ENCODE measurements at places on chromosomes 16 and 17. TPM values are rescaled to one million over a fixed set of nuclear protein-coding genes. Genes with fewer than 3 reads are reported as not detected.

Gene SOST
- not detected for total RNA-seq

Gene OGFOD3
- total RNA-seq, result 27.5 TPM

GRCh38 chr17:44083250-44083849 lies 12.8 kb downstream of the G6PC3 start:
- no peak for DNase-seq

Gene PROCA1
- 1.7 TPM for total RNA-seq

Gene ELMO3
- total RNA-seq, result 0.72 TPM

Gene ETV4
- total RNA-seq, result 0.74 TPM

- DNase-seq, result no peak
Observed at GRCh38 chr16:9095656-9096397, 4.4 kb downstream of the HAPSTR1 start.

GRCh38 chr16:48901712-48902374 lies 291.9 kb upstream of the N4BP1 start:
- no peak for DNase-seq

DNA sequence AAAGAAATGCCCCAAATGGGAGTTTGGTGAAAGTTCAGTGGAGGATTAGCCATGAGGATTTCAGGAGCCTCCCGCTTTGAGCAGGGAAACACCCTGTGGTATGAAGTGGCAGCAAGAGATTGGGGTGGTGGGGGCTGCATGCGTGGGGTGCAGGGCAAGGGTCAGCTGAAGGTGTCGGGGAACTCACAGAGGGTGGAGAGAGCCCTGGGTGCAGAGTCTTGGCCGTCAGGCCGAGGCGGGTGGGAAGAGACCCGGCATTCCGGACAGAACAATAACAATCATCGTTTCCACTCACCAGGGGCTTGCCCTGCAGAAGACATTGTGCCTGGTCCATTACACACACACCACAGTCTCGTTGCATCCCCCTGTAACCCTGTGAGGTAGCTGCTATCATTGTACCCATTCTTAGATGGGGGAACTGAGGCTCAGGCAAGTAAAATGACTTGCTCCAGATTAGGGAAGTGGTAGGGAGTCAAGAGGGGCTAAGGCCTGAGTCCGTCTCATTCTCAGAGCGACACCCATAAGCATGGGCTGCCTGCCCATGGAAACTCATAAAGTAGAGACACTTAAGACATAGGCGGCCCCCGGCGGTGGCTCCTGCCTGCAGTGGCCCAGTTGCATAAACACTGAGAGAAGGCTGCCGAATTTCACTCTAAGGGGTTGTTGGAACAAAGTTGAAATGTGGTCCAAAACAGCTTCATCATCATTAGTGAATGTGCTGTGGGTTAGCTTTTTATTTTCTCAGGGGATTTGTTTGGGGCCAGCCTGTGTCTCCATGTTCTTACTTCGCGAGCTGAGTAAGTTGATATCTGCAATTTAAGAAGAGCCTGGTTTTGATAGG lies 93.3 kb downstream of the CMIP start:
- no peak for DNase-seq

GRCh38 chr16:9567666-9568065 lies 476.2 kb downstream of the HAPSTR1 start:
- DNase-seq, result no peak

Gene TNS4
- total RNA-seq, result not detected

GRCh38 chr17:75752802-75753513 lies 12.0 kb downstream of the GALK1 start:
- no peak for DNase-seq

Gene UBE2O
- total RNA-seq, result 36.1 TPM

Gene ODAD4
- total RNA-seq, result not detected

Gene TANC2
- total RNA-seq, result 14.3 TPM

- DNase-seq, result no peak
Observed at GRCh38 chr17:81019563-81020442, 15.1 kb upstream of the BAIAP2 start.

DNA sequence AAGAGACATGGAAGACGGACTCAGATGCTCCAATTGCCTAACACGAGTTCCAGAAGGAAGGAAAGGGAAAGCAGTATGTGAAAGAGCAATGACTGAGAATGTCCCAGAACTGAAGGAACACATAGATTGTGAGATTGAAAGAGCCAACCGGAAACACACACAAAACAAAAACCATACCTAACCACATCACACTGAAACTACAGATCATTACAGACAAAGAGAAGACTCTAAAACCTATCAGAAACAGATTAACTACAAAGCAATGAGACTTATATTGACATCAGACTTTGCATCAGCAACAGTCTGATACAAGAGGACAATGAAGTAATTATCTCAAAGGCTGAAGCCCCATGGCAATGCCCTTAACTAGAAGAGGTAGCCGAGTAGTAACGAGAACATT lies 45.6 kb upstream of the CLEC18B start:
- no peak for DNase-seq

Gene SUMO2
- 179 TPM for total RNA-seq

Gene GP1BA
- total RNA-seq, result 0.20 TPM

Gene IL21R
- total RNA-seq, result 0.12 TPM

GRCh38 chr16:76190057-76190456 lies 87.1 kb upstream of the CNTNAP4 start:
- DNase-seq, result no peak

- DNase-seq, result no peak
Observed at GRCh38 chr16:86823125-86823524, 244.8 kb downstream of the FOXL1 start.

Gene HSPB9
- total RNA-seq, result not detected

- no peak for DNase-seq
Observed at GRCh38 chr17:8781776-8782175, 17.4 kb downstream of the MFSD6L start.

Gene CCL17
- 1.0 TPM for total RNA-seq

Gene MAP1LC3B
- 109 TPM for total RNA-seq

GRCh38 chr17:56679115-56679776 lies 85.7 kb downstream of the NOG start:
- no peak for DNase-seq

DNA sequence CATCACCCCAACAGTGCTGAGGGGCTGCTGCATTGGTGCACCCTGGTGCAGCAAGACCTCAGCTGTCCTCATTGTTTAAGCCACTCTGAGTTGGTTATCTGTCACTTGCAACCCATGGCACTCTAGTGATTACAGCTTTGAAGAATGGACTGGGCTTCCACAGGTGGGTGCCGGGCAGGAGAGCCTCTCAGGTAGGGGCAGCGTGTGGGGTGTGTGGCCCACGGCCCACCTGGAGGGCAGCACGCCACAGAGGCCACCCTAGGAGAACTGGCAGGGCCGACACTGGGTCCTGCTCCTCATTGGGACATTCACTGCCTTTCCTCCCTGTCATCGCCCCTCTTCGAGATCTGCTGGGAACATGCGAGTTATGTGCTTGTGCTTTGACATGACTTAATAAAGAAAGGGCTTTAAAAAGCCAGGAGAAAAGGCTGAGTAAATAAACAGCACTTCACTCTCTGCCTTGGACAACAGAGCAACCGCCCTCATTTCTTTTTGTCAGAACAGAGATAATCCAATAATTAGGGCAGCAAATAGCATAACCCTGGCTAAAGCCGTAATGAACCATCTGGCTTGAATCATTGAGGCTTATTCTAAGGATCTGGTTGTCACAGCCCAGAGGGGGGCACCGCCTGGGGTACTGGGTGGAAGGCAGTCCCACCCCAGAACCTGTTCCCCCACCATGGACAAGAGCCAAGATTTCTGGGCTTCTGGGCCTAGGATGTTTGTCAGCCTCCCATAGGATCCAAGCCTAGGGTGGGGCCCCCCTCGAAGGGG lies 3.0 kb downstream of the DOC2B start:
- DNase-seq, result peak; percentile 28

- DNase-seq, result no peak
Observed at GRCh38 chr16:6153901-6154300, 1056.3 kb upstream of the EEF2KMT start.

Gene CCL4L2
- total RNA-seq, result not detected

- DNase-seq, result no peak
Observed at GRCh38 chr17:10211666-10212065, 13.3 kb upstream of the GAS7 start.

DNA sequence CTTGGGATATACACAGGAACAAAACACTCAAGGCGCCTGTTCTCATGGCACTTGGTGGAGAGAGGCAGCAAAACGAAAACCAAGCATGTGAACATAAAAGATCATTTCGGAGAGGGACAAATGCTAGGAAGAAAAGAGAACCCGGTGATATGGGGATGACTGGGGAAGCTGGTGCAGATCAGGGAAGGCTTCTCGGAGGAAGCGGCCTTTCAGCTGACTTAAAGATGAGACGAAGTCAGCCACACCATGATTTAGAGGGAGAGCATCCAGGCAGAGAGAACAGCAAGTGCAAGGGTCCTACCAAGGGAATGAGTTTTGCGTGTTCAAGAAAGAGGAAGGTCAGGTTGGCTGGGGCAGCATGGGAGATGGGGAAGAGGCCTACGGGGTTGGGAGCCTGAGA lies 250.9 kb downstream of the KATNIP start:
- DNase-seq, result no peak

GRCh38 chr16:72991644-72992043 lies 56.3 kb downstream of the ZFHX3 start:
- no peak for DNase-seq

DNA sequence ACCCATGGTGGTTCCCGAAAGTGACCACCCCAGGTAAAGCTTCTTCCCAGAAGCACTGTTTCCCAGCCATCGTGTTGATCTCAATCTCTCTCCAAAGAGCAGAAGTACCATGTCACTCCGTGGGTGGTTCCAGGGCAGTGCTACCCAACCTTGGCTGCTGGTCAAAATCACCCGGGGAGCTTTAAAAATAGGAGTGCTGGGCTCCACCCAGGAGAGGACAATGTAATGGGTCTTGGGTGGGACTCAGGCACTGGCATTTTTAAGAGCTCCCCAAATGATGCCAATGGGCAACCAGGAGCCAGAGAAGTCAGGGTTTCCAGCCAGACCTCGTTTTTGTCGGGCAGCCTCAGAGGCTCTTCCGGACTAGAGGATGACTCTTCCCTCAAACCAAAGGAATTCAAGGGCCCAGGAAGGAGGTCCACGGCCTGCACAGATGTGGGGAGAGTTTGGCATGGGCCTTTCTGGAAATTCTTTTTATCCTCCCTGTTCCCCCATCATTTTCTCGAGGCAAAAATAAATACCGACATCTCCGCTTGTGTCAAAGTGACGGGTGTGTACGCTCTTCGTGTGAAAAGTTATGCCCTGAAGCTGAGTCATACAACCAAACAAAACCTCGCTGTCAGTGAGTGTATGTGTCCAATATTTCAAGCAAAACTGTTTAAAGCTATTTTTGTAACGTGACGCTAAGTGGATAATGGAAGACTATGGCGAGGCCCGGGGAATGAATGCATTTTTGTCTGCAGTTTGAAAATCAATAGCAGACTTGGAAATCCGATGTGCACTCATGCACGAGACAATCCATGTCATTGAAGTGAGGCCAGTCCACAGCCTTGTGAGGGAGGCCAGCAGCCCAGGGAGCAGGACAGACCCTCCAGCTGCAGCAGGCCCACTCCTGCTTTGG lies 364.1 kb downstream of the FOXL1 start:
- DNase-seq, result no peak

DNA sequence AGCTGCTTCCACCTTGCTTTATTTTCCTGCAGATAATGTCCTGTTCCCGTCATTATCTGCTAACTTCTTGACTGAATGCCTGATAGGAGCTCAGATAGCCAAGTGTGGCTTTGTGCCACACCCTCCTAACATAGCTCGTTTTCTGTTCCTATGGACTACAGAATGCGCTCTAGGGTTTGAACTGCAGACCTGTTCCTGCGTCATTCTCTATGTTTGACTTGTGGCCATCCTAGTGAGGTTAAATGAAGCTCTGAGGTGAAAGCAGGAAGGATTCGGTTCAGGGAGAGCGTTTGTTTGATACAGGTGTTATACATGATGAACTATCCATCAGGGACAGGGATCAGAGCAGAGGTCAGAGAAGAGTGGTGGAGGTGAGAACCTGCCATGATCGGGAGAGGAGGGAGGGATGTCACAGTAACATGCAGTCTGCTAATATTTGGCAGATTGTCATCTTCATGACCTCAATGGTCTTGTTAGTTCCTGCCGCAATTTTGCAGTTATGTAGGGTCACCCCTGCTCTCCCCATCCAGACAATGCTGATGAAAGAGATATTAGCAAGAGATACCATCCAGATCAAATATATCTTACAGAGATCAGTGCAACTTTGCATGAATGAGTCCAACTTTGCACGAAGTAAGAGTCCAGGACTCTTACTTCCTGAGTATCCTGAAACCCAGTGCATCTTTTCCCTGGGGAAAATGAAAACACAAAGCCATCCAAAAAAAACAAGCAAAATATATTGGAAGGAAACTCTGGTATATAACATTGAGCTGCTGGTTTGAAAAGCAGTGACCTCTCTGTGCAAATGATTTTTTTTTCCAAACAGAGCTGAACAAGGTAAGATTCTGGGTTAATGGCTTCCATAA lies 32.8 kb downstream of the MPHOSPH6 start:
- no peak for DNase-seq

Gene ACSM2A
- total RNA-seq, result not detected

DNA sequence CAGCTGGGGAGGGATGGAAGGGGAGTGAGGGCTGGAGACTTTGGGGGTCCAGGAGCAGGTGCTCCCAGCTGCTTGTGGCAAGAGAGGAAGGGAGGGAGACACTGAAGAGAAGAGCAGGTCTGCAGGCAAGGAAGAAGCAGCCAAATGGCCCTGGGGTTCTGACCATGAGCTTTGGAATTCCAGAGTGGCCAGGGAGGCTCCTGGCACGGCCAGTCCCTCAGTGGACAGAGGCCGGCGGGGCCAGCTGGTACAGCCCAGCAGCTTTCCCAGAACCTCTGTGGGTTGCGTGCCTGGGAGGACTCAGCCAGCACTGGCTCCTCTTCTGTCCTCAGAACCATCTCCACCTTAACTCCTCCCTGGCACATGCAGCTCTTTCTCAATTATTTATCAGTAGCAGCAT lies 233.0 kb downstream of the MSI2 start:
- DNase-seq, result no peak

Gene TMEM238L
- not detected for total RNA-seq

Gene JPT2
- total RNA-seq, result 29.6 TPM

Gene CDH11
- total RNA-seq, result 7.4 TPM
